ENCODE measurements at places on chromosomes 7 and 10.

- DNase-seq = no peak
These were observed 15.9 kb upstream of the PRTFDC1 start for GRCh38 chr10:24968349-24968748.

GRCh38 chr7:16634271-16634738, 11.2 kb downstream of the ANKMY2 start:
- DNase-seq = no peak

DNA sequence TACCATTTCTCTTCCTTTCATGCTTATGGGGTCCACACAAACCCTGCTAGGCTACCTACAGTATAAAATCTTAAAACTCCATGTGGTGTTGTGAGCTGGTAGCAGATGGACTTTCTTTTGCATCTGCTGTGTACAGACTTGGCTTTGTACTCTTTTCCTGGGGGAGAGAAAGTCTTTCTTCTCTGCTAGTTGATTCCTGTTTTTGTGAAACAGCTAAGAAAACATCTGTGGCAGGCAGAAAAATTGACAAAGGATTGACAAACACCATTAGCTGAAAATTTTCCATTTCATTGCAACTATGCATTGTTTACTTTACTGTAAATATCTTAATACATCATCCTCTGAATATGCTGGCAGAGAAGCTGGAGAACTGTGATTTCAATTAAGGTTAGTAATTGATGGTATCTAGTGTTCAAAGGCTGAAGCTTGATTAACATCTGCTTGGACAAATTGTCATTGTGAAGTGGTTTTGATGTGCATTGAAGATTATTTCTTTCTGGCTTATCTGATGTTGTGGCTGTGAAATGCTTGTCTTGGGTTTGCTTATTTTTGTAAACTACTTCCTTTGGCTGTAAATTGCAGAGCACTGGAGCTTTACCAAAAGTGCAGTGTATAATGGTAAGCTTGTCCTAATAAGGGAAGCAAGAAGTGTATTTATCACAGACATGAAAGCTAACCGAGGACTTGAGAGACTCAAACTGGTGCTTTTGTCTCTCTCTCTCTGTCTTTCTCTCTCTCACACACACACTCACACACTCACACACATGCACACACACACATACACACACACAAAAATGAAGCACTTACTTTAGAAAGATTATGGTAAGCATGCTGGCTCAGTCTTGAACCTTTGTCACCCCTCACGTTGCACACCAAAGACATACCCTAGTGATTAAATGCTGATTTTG, at the start of gene FOXP2:
FOXP2 (plus strand) TSS at position 660 of the 908 bp plus-strand sequence. CDS start 11,697 bp downstream, outside the sequence.
- no peak for DNase-seq

DNA sequence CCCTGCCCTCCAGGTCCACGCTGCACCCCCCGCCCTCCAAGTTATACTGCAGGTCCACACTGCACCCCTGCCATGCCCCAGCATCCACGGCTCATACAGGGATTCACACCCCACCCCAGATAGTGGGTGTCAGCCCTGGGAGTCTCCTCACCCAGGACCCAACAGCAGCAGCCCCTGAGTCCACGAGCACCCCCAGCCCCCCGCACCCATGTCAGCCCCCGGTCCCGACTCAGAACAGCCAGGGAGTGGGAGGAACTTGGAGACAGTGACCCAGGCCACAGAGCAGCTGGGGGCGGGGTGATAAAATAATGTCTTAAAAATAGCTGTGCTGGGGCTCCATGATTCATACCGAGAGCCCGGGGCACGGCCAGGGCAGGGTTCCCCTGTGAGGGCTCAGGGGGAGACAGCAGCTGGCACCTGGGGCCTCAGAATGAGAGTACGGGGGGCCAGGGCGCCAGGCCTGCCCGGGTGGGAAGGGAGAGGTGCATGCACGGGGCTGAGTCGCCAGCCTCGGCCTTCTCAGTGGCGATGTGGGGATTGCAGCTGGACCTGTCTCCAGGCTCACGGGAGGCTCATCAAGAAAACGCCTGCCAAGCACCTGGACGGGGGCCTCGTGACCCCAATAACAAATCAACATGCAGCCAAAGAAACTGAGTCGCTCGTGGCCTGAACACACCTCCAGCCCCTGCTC, 29.8 kb downstream of the ADAP1 start:
- DNase-seq = peak; percentile 55

DNA sequence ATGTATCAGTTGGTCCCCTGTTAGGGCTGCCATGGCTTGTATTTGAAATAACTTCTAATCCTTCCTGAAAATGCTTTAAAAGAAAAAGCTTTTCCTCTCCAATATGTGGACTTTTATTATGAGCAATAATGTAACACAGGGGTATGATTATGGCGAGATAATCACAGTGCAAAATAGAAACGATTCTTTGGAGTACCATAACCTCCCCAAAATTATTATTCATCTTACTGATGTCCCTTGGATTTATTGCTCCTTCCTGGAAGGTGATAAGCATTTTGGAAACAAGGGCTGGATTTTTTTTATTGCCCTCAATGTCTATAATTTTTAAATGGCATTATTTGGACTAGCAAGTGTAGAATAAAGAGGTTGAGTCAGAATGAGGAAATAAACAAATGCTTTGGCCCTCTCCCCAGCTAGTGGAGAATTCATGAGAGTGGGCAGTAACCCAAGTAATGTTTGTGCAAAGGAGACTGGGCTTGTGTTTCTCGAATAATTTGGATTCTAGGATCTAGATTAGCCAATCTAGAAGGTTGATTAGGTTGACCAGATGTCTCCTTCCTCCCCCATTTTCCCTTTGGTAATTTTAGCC, 403.9 kb upstream of the CELF2 start:
- DNase-seq = no peak

DNA sequence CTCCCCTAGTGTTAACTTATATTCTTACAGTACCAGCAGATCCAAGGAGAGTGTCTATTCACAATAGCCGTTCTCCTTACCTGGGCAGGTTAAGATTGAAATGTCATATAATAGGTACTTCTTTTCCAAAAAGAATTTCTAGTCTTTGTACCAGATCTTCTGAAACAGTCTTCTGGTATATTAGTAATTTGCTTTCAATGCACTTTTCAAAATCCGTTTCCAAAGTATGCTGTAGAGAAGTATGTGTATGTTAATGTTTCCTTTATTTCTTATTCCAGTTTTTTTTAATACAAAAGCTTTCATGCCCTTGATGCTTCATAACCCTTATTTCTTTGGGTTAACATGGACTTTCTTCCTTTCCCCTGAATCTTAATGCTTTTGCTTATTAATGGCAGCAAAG, 188.2 kb downstream of the MLLT10 start:
- DNase-seq = no peak

- DNase-seq = no peak
These were observed 84.0 kb upstream of the TMEM248 start for GRCh38 chr7:66837007-66837406.

DNA sequence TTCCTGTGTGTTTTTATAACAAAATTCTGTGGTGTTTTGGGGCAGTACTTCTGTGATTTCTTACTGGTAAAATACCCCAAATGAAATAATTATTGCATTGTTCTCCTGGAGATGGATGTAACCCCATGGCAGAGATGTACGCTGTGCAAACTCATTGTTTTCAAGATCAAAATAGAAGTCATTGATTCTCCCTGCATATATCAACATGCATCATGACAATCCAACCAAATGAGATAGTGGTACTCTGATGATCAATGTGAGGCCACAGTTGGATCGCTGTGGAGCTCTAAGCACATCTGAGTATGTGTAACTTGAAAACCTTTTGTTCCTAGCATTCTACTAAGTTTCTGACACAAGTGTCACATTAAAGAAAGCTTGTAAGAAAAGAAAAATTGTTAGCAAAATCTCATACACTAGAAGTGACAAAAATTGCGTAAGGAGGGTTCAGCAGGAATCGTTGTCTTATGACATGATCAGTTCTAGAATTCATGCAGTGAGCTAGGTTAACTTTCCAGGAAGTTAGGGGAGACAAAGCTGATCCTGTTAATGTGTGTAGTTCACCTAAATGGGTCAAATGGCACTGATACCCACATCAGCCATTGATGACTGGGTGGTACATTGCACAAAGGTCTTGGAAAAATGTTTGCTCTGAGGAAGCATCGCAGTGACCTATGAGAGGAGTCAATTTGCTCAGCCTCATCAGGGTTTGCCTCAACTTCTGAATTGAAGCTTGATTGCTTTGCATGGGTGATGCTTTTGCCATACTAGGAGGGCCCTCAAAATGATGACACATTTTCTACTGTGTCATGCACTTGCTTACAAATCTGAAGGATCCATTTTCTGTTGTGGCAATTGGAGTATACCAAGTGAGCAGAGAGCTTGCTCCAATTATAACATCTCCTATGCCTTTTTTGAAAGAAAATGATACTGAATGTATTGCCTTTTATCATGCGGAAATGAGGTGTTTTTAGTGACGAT, 145.1 kb downstream of the PLXDC2 start:
- DNase-seq = no peak

DNA sequence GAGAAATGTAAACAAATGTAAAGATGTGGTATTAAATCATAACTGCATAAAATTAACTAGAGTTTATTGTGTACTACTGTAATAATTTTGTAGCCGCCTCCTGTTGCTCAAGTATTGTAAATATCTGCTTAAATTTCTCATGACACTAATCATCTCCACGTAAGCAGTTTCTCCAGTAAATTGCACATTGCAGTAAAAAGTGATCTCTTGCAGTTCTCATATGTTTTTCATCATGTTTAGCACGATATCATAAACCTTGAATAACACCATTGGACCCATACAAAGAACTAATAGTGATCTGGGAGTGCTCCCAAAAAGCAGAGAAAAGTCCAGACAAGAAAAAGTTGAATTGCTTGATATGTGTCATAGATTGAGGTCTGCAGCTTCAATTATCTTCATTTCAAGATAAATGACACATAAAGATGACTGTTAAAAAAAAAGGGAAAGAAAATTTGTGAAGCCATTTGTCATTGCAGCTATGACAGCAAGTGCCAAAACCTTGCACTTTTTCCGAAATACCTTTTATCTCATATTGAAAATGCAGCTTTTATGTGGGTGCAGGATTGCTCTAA, 15.3 kb downstream of the LIPA start:
- no peak for DNase-seq

GRCh38 chr7:50687096-50687495, 95.6 kb downstream of the GRB10 start:
- DNase-seq = no peak

- DNase-seq = no peak
These were observed 136.4 kb upstream of the FGFR2 start for GRCh38 chr10:121734589-121735045.

GRCh38 chr10:71222601-71223346, 10.4 kb downstream of the UNC5B start:
- DNase-seq = peak; percentile 42

DNA sequence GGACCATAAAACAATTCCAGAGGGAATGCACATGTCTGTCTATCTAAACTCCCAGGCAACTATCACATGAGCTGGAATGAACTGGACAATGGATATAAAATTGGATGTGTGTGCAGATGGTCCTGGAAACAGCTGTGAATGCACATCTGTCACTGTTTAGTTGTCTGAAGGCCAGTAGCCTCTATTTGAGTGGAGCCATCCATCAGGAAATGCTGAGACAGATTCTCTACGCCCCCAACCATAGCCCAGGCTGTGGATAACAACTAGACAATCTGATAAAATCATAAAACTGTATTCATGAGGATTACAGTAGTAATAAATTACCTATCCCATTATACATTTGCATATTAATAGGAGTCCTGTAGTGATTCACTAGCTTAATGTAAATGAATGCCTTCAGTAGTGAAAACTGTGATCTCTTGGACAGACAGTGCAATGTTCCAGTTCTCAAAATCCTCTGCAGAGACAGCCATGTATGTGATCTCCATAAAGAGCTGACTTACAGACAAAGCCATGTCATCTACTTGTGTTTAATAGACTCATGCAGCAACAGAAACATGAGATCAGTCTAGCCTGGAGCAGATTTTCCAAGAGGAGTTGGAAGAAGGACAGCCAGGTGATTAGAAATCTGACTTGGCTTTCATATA, 907.6 kb downstream of the KCNMA1 start:
- DNase-seq = no peak

- no peak for DNase-seq
These were observed 724.5 kb downstream of the GRID1 start for GRCh38 chr10:85642082-85642420.

GRCh38 chr7:139936760-139937310, 107.8 kb downstream of the TBXAS1 start:
- DNase-seq = no peak

GRCh38 chr7:147803606-147804005, 787.0 kb upstream of the C7orf33 start:
- no peak for DNase-seq

DNA sequence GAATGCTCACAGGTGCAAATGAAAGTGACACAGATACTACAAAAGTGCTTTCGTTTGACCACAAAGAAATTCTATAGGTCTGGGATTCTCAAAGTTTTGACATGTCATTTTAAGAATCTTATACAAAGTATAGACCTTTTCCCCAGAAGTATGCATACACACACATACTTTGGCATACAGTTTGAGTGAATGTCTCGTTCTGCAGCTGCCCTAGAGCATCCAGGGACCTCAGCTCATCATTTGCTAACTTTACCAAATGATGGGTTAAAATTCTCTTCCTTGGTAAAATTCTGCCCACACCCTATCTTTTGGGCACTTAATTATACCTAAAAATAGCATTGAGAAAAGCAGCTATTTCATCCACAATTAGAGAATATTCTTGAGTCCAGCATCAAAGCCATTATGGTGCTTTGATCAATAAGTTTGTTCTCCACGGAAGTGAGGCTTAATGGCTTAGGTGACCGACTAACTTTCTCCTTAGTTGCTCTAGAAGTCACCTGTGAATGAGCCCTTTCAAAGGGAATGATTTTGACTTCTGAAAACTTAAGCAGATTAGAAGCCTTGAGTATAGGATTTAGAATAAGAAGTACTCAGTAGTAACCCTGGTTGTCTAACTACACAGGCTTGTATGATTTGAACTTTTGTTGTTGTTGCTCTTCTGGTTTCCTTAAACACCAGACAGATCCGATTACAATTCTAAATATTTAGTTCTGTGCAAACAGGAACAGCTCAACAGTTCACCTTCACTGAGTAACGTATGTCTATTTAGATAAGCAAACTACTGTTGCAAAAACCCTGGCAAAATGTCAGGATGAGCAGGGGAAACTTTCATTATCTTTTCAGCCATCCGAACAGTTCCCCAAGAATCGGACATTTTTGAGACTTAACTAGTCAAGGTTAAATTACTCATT, 70.6 kb downstream of the CNNM2 start:
- DNase-seq = no peak

GRCh38 chr10:123890226-123890625, 1.4 kb downstream of the CPXM2 start:
- DNase-seq = peak; percentile 15

DNA sequence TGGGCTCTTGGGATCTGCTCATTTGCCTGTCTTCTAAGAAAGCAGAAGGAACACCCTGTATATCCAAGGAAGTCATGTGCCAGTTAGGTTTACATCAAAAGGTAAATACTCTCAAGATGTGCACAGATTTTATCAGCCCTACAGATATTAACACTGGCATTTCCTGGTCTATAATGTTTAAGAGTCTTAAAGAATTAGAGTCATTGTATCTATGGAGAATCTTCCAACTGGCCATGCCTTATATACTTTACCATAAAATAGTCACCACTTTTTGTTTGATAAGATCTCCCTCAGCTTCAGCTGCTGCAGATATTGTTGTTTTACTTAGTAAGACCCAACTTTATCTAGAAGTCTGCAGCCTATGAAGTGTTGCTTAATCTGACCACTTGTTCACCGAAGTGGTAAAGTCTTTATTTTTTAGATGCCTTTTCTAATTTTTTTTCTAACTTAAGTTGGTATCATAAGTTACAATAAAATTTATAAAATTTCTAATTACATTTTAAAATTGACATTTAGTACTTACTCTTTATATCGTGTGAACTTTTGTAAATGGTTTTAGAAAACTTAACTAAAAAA, 58.5 kb downstream of the CPED1 start:
- no peak for DNase-seq

- no peak for DNase-seq
These were observed 678.2 kb downstream of the GRM8 start for GRCh38 chr7:126574276-126575250.
